ENCODE measurements at places on chromosomes 7 and 10. TPM values are rescaled to one million over a fixed set of nuclear protein-coding genes. Genes with fewer than 3 reads are reported as not detected.

Gene SYT15B
- 0.13 TPM for total RNA-seq

Gene HNRNPH3
- 186 TPM for total RNA-seq

- H3K36me3 ChIP-seq: no peaks in the 10 kb centered on the region
- no peak for DNase-seq
- no peaks in the 10 kb centered on the region for H3K4me1 ChIP-seq
- H3K4me3 ChIP-seq: no peak overlapping the region
- H3K27ac ChIP-seq: no peak overlapping the region
- no peaks in the 10 kb centered on the region for H3K27me3 ChIP-seq
Measured at GRCh38 chr7:69849268-69849667, 251.0 kb downstream of the AUTS2 start.

DNA sequence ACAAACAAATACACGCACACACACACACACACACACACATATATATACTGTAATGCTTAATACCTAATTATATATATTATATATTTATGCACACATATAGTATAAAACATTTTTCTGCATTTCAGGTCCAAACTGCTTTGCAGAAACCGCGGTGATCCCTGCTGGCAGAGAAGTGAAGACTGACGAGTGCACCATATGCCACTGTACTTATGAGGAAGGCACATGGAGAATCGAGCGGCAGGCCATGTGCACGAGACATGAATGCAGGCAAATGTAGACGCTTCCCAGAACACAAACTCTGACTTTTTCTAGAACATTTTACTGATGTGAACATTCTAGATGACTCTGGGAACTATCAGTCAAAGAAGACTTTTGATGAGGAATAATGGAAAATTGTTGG, 138.5 kb downstream of the VWC2 start:
- H3K4me3 ChIP-seq: no peak overlapping the region
- no peak for DNase-seq
- H3K4me1 ChIP-seq: no peaks in the 10 kb centered on the region
- H3K27me3 ChIP-seq: peaks cover 8% of the 10 kb centered on the region
- H3K27ac ChIP-seq: no peak overlapping the region

- H3K4me3 ChIP-seq: no peak overlapping the region
- no peak overlapping the region for H3K27ac ChIP-seq
- no peak for DNase-seq
Measured at GRCh38 chr7:1024876-1025742, 19.2 kb upstream of the GPR146 start.

DNA sequence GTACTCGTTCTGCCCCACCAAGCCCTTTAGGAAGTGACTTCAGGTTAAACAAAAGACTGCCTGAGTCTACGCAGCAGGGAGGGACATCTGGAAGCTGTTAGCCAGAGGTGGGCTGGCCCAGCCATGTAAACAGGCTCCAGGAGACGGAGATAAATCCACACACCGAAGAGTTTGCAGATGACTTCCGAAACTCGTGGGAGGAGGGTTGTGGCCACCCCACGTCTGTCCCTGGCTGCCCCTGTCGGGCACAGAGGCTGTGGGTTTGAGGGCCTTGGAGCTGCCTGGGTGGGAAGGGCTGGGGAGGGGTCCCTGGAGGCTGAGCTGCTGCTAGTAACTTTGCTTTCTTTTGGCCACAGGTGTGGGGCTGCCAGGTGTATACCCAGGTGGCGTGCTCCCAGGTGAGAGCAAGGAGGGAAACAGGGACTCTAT, 15.6 kb downstream of the ELN start:
- DNase-seq: no peak
- no peak overlapping the region for H3K27ac ChIP-seq
- no peaks in the 10 kb centered on the region for H3K36me3 ChIP-seq
- H3K27me3 ChIP-seq: no peaks in the 10 kb centered on the region
- no peaks in the 10 kb centered on the region for H3K4me1 ChIP-seq

All from naive thymus-derived CD8-positive, alpha-beta T cell (primary cell).